ENCODE measurements at places on chromosomes 3 and 15.

- DNase-seq: no peak
Measured at GRCh38 chr15:78991476-78991875, 46.6 kb upstream of the CTSH start.

DNA sequence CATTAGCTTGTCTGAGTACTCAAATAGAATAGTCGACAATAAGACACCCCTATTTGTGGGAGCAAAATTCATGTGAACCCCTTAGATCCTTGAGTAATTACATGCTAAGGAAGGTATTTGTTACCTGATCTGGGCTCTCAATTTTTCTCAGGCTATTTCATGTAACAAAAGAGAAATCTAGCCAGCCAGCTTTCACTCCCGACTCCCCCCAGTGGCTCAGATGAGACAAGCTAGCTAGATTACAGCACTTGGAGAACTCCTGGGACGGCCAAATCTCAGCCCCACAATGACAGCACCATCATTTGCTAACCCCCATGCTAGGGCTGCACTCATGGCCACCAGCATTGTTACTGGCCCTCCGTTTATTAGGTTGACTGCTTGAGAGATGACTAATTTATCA, 41.3 kb downstream of the GLDN start:
- DNase-seq: peak; percentile 18

DNA sequence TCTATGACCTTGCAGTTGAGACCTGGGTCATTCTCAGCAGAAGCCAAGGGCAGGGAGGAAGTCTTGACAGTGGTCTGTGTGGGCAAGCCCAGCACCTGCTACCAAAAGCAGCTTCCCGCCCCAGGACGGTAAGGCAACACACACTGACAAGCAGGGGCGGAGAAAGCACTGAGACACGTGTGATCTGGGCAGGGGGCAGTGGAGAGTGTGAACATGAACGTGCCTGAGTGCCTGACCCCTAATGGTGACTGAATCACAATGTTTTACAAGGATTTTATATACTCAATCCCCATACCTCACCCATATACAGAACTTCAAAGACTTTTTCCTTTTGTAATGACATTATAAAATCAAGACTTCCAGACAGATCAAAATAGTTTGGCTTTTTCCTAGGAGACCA, 35.2 kb downstream of the ANP32A start:
- DNase-seq: no peak

- no peak for DNase-seq
Measured at GRCh38 chr3:66851894-66852613, 146.1 kb upstream of the KBTBD8 start.

- DNase-seq: no peak
Measured at GRCh38 chr15:99167201-99167600, 62.3 kb downstream of the SYNM start.

GRCh38 chr15:77021803-77022381, 27.0 kb downstream of the PSTPIP1 start:
- DNase-seq: no peak

DNA sequence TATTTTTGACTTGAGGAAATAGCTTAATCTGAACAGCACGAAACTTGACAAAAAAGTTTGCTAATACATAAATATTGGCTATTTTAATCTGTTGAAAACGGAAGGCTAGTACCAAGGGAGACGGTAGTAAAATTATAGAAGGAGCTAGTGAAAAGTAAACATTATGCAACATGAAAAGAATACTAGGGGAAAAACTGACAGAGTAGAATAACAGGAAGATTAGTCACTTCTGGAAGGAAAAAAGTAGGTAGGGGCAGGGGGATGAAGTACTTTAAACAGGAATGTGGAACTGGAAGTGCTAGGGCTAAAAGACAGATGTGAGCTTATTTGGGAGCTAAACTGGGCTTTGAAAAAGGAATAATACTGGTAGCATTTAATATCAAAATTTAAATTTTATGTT, 60.1 kb downstream of the MBNL1 start:
- DNase-seq: no peak
